Vagina (tissue), 2 donors: ENCODE measurements at places on chromosomes 7 and 10.

DNA sequence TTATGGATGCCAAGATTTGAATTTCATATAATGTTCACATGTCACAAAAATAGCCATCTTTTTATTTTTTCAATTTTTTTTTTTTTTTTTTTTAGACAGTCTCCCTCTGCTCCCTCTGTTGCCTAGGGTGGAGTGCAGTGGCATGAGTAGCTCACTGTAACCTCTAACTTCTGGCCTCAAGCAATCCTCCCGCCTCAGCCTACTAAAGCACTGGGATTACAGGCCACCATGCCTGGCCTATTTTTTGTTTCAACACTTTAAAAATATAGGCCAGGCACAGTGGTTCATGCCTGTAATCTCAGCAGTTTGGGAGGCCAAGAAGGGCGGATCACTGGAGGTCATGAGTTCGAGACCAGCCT is 246.3 kb downstream of the SKIDA1 start:
- DNase-seq = no peak

DNA sequence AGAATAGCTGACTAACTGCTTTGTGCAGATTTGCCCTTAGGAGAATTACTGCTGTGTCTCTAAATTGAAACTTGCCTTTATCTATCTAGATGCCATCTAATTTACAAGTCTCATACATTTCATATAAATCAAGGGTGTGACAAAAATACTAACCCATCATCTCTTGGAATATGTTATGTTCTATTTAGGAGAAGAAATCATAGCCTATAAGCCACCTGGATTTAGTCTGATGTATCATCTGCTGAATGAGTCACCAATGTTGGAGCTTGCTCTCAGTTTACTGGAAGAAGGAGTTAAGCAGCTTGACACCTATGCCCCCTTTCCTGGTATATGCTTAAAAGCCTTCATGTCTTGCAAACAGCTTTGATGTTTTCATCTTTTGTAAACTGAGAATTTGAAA is 43.5 kb downstream of the NUP205 start:
- no peak for DNase-seq

DNA sequence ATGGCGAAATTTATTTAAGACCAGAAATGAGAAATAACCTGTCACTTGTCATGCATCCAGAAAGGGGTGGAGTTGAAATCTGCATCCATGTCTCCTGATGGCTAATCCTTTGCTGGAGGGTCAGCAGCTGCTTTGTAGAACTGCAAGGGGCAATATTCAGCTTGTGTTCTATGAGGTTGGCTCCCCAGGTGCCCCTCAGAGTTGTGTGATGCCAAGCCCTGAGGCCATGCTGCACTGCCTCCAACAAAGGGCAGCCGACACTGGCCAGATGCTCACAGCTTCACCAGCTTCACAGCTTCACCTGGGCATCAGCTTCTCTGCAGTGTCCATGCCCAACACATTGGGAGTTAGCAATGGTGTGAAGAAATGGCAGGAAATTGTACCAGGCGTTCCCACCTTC is 64.0 kb upstream of the TMEM72 start:
- DNase-seq = no peak

DNA sequence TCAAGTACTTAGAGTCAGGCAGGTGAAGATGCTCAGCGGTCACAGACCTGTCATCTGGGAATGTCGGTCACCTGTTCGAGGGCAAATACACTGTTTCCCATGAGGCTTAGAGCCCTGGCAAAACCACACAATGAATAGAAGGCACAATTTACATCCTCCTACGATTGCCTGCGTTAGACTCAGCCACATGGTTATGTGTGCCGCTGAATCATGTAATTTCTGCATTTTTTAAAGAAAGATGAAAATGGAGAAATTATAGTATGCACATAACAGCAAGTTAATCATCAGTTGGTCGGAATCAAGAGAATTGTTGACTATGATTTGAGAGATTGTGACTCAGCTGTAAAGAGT is 158.2 kb downstream of the ADARB2 start:
- DNase-seq = no peak

- no peak for DNase-seq
These were observed 165.4 kb upstream of the YAE1 start for GRCh38 chr7:39400836-39401235.

- no peak for DNase-seq
These were observed 9.6 kb downstream of the KLHDC10 start for GRCh38 chr7:130079846-130080394.

DNA sequence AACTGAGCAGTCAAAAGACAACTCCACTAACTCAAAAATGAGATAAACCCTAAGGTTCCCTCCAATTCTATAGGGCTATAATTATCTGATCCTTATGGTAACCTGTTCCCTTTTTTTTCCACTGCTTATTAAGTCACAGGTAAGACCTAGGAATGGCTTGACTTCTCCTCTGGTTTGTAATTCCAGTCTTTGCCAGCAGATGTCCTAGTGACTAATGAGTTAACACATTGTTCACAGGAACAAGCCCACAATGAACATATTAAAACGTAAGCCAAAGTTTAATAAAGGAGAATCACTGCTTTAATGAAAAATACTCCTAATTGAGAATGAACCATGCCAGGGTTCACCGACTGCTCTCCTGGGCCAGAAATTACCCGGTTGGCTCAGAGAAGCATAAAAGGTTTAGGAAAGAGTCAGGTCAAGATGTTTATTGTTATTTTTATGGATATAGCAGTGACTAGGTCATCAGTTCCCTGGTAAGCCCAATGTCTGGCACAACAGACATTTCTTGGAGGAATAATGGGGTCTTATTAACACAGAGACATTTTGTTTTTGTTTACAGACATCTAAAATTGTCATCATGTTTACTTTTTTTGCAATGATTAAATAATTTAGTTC is 120.1 kb downstream of the ELAPOR2 start:
- no peak for DNase-seq

DNA sequence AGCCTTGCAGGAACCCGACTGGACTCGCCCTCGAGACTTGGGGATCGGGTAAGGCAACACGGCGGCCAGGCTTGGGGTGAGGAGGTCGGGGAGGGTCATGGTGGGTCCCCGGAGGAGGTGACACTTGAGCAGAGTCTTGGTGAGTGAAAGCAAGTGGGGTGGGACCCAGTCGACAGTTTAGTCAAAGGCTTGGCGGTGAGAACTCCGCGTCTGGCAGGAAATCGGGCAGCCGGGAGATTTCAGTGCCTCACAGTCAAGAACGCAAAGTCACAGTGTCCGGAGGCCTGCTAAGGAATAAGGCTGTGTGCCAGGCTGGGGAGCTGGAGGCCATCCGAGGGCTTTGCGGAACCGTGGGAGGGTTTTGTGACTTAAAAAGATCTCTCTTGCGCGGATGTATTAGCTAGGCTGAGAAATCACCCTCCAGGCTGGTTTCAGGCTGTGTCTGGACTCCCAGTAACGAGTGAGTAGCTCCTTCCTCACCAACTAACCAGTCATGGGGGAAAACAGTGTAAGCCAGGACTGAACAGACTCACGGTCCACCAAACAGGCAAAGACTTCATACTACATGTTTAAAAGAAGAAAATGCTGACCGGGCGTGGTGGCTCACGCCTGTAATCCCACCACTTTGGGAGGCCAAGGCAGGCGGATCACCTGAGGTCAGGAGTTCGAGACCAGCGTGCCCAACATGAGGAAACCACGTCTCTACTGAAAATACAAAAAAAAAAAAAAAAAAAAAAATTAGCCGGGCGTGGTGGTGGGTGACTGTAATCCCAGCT is 613 bp downstream of the AP5Z1 start:
- no peak for DNase-seq

DNA sequence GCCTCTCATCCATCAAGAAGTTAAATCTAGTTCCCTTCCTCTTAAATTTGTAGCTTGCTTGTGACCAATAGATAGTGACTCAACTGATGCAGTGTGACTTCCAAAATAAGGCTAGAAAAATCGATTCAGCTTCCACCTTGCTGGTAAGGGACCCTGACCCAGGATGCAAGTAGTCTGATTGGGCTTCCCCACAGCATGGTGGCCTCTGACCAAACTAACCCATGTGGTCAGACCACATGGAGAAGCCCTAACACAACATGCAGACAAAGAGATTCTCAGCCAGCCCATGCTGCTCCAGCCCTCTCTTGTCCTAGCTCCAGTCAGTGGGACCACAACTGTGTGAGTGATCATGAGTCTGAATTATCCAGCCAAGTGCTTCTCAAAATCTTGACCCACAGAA is 710.8 kb downstream of the MAGI2 start:
- DNase-seq = no peak

DNA sequence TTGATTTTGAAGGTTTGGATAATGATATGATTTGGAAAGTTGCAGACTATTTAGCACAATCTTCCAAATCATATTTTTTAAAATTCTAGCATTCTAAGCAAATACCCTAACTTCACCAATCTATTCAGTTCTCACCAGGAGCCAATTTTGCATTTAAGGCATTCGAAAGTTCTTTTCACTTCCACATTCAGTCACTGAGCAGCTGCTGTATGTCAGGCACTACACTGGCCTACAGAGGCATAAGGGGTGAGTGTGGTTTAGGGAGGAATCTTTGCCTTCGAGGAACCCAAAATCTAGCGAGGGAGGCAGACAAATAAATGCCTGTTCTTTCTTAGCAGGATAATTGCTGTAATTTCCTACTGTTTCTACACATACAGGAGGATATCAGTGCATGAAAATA is 10.7 kb upstream of the UCN3 start:
- no peak for DNase-seq

DNA sequence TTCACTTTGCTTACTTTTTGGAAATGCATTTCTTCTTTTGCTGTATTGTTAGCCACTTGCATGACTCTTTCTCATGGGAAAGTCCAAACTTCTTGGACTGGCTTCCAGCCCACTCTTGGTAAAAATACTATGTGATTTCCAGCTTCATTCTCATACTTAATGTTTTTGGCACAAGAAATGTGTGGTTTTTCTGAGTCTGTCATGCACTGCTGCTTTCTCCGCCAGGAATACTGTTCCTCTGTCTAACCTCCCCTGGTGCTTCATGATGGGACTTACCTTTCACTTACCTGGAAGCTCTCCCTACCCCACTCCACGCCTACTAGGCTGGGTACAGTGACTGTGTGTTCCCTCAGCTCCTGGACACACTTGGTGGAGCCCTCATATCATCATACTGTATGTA is 18.7 kb downstream of the MGAM2 start:
- no peak for DNase-seq

DNA sequence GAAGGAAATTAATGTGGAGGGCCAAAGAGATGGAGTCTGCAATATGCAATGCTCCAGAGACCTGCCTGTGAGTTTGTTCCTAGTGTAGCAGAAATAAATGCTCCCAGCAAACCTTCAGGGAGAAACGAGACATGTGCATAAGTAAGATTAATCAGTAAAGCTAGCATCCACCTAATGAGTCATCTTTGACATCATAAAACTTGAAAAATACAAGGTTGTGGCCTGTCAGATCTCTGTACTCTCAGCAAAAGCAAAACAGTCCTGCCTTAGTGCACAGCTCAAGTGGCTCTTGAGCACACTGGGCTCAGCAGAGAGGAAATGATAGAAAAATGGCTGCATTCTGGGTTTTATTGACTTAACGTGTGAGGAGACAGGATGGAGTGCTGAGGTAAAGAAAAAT is 32.5 kb upstream of the ERCC6 start:
- no peak for DNase-seq

GRCh38 chr7:158933468-158934139 is 77.2 kb downstream of the DYNC2I1 start:
- no peak for DNase-seq

GRCh38 chr7:5420881-5421713 is 2.5 kb downstream of the TNRC18 start:
- DNase-seq = no peak

GRCh38 chr10:3865565-3865964 is 80.6 kb upstream of the KLF6 start:
- no peak for DNase-seq

DNA sequence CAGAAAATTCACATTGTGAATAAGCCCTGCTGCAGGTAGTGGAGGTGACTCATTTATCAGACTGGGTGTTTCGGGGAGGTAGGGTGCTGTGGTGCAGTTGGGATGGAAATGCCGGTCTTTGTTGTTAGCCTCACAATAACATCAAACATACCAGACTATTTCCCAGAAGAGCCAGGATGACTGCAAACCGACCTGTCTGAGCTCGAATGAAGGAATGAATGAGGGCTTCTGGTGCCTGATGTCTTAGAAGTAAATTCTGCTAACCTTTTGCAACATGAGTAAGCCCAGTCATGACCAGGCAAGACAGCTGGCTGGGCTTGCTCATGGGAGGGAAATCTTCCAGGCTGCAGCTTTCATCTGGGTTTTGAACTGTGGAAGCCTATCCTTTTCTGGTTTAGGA is 2.4 kb upstream of the VDAC2 start:
- DNase-seq = no peak

DNA sequence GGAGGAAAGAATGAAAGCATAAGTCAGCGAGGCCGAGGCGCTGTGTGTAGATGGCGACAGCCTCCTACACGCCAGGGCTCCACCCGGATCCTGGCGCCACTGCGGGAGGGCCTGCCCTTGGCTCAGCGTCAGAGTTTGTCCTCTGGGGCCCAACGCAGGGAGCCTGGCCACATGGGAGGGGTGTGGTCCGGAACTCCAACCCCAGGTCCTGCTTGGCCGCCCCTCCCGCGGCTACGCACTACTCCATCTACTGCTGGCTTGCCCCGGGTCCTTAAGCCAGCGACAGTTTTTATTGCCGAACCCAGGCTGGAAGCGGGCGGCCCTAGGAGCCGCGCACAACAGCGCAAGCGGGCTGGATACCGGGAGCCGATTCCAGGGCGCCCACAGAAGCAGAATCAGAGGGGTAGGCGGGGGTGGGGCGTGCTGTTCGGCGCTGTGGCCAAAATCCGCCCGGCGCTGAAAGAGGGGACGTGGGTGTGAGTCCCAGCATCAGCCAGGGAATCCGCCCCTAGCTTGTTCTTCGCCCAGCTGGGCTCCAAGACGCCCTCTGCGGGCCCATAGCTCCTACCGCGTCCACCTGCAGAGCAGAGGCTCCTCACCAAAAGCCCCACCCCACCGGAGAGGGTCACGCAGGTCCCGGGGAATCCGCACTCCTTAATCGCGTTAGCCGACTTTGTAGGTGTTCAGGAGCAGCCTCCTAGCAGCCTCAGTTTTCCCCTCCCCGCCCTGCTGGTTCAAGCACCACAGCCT is 4.5 kb downstream of the KAZALD1 start:
- no peak for DNase-seq

GRCh38 chr10:130263289-130263688 is 127.1 kb downstream of the GLRX3 start:
- DNase-seq = peak; percentile 27

- no peak for DNase-seq
These were observed 148.0 kb upstream of the ANK3 start for GRCh38 chr10:60537697-60538096.

DNA sequence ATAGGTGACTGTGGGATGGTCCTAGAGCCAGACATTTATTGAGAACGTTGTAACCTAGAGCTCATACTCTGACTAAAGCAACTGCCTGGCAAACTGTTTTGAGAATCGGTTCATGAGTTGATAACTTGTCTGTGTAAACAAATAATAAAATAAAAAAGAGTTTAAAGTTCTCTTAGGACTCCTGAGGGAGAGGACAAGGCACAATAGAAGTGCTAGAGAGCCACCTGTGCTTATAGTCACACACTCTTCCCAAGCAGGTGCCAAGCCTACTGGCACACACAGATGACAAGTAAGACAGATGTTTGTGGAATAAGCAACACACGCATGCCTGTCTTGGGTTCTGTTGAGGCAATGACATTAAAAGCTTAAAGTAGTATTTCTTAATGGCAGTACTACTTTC is 7.9 kb downstream of the EDRF1 start:
- DNase-seq = no peak

- no peak for DNase-seq
These were observed 1.8 kb downstream of the SLK start for GRCh38 chr10:103968441-103969391.

GRCh38 chr10:73920089-73920488 is 9.2 kb downstream of the PLAU start:
- no peak for DNase-seq
